ENCODE measurements at places on chromosomes 3 and 15.

- no peak for DNase-seq
These were observed 8.1 kb downstream of the MYNN start for GRCh38 chr3:169781209-169781855.

DNA sequence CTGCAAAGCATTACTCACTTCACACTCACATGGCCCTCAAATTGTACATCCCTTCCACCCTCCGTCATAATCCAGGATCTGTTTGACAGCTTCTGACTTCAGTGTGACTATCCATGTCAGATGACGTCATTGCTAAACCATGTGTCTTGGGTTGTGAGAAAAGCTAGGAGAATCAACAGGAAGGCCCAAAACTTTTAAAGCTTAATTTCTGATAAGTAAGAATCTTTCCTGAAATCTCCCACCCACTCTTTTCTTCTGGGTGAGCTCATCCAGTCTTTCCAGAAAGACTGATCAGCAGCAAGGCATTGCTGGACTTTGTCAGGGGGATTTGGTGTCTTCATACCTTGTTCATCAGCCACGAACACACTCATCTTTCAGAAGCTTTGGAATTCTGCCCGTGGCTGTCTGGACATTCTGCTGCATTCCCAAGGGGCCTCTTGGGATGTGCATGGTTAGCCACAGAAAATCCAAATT, 11.5 kb upstream of the LMCD1 start:
- peak; percentile 85 for DNase-seq

GRCh38 chr15:60120100-60120499, 116.0 kb downstream of the FOXB1 start:
- no peak for DNase-seq

- DNase-seq: no peak
These were observed 526.4 kb upstream of the DPPA4 start for GRCh38 chr3:109863701-109864100.

DNA sequence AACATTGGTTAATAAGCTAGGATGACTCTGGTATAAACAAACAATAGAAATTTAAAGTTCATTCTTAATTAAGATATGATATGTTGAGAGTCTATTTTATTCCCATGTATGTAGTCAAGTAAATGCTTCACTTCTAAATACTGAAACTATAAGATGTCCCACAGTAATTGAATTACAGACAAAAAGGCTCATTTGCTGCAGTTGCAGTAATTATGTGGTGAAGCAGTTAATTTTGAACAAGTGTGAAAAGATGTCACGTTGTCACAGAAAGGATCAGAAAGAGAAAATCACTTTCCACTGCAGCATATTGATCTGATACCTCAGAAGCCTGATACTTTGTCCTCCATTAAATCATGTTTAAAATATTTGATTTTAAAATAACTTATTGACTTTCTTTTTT, 159.8 kb downstream of the BBX start:
- no peak for DNase-seq

DNA sequence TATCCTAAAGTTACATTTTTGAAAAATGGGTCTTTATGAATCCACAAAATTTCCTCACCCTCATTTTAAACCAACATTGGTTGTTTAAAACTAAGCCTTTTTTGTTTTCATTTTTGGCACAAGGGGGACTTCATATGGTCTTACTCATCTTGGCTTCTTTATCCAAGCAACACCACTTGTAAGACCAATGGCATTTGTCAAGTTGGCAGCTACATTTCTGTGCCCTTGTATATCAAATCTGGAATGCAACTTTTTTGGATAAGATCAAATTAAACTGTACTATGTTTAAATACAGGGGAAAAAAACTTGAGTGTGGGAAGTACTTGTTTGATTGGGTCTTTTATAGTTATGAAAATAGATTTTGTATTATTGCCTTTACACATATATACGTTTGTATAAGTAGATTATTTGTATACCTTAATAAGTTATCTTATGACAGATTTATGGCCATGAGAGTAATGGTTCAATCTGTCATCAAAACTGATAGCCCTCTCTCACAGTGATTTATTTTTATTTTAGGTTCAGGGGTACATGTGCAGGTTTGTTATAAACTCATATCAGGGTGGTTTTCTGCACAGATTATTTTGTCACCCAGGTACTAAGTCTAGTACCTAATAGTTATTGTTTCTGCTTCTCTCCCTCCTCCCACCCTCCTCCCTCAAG, 43.4 kb downstream of the GPR160 start:
- peak; percentile 19 for DNase-seq

DNA sequence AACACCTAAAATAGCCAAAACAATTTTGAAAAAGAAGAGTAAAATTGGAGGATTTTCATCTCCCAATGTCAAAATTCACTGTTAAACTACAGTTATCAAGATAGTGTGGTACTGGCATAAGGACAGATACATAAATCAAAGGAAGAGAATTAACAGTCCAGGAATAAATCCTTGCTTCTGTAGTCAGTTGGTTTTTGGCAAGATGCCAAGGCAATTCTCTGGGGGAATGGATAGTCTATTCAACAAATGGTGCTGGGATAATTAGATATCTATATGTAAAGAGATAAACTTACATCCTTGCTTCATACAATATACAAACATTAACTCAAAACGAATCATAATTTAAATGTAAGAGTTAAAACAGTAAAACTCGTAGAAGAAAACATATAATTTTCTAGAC, 57.9 kb upstream of the SELENOK start:
- no peak for DNase-seq
